ENCODE measurements at places on chromosomes 3 and 15. TPM values are rescaled to one million over a fixed set of nuclear protein-coding genes. Genes with fewer than 3 reads are reported as not detected.
A peak's percentile ranks its signal among the peaks of the same experiment; 100 is the strongest.

CCR5 gene
- polyA plus RNA-seq, result not detected

DNA sequence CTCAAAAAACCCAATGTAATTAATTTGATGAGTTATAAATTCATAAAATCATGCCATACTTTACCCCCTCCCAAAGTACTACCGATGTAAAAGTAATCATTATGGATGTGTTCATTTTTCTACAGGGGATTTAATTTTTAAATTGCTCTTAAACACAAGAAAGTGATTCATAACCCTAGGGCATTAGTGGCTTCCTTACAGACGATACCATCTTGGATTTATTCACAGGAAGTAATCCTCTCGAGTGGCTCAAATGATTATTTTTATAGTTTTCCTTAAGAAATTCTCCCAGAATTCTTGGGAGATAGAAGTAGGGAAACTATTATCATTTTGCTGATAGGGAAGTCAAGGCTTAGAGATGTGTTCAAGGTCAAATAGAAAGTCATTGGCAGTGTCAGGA lies 80.9 kb downstream of the PEX5L start:
- H3K4me1 ChIP-seq, result no peaks in the 10 kb centered on the region
- H3K4me3 ChIP-seq, result no peak overlapping the region
- H3K36me3 ChIP-seq, result no peaks in the 10 kb centered on the region
- no peaks in the 10 kb centered on the region for H3K27me3 ChIP-seq

- H3K4me3 ChIP-seq, result no peak overlapping the region
- no peaks in the 10 kb centered on the region for H3K4me1 ChIP-seq
- no peaks in the 10 kb centered on the region for H3K36me3 ChIP-seq
These were observed 103.6 kb upstream of the CTNNB1 start for GRCh38 chr3:41095702-41096101.

DNA sequence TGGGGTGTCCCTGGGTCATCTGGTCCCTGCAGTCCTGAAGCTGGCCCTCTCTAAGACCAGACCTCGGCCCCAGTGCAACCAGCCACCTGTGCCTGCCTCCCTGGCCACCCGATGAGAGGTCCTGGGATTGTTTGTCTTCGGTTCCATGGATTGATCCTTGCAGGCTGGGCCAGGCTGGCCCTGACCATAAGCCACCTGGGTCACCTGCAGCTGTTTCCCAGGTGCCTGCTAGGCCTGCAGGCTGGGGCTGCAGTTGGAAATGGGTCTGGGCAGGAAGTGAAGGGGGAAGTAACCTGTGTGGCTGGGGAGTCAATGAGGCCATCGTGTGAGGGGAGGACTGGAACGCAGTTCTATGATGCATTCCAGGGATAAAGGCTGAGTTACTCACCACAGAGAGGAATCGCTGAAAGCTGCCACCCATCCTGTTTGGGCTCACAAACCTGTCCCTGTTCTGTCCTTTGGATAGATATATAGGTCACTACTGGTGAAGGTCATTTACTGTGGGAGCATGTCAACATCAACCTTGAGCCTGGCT lies 30.9 kb upstream of the VPS8 start:
- no peak overlapping the region for H3K27ac ChIP-seq
- no peaks in the 10 kb centered on the region for H3K27me3 ChIP-seq
- peaks cover 8% of the 10 kb centered on the region for H3K4me1 ChIP-seq
- no peak for DNase-seq

GRCh38 chr15:25679492-25679891 lies 183.6 kb downstream of the ATP10A start:
- peaks cover 5% of the 10 kb centered on the region for H3K4me1 ChIP-seq
- no peak overlapping the region for H3K4me3 ChIP-seq
- H3K27ac ChIP-seq, result no peak overlapping the region
- no peaks in the 10 kb centered on the region for H3K27me3 ChIP-seq

DNA sequence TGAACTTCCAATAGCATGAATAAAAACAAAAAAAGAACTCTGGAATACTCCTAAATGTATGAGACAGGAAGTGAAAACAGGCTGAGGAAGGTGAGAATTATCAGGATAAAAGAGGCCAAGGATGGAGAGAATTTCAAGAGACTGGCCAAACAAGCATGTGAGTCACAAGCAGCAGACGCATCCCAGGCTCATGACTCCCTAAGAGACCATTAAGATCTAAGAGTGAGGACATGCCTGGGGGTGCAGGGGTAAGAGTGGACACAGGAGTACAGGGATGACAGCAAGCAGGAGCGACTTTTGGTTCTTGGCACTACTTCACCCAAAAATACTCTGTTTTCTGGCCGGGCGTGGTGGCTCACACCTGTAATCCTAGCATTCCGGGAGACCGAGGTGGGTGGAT lies 7.1 kb downstream of the SCAMP2 start:
- H3K4me1 ChIP-seq, result peaks cover 58% of the 10 kb centered on the region
- no peaks in the 10 kb centered on the region for H3K27me3 ChIP-seq
- peak overlapping the region; percentile 98 for H3K27ac ChIP-seq
- no peak overlapping the region for H3K4me3 ChIP-seq

DNA sequence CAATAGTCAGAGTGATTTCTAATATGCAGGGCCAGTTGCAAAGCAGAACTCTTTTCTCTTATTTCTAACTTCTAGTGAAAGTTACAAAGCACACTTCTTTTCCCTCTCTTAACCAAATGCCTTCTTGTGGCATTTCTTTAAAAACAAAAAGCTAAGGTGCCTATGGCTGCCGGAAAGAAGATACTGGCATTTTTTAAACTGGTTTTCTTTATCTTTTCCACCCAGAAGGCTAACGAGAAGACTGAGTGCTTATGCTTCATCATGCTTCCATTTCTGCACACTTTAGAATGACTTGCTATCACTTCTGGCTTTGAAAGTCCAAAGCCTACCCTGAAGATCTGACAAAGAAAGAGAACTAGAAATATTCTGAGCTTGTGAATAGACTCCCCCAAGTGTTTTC lies 141.3 kb downstream of the P2RY1 start:
- no peak for DNase-seq
- H3K27ac ChIP-seq, result no peak overlapping the region
- H3K4me3 ChIP-seq, result no peak overlapping the region
- no peaks in the 10 kb centered on the region for H3K36me3 ChIP-seq
- no peaks in the 10 kb centered on the region for H3K4me1 ChIP-seq

DNA sequence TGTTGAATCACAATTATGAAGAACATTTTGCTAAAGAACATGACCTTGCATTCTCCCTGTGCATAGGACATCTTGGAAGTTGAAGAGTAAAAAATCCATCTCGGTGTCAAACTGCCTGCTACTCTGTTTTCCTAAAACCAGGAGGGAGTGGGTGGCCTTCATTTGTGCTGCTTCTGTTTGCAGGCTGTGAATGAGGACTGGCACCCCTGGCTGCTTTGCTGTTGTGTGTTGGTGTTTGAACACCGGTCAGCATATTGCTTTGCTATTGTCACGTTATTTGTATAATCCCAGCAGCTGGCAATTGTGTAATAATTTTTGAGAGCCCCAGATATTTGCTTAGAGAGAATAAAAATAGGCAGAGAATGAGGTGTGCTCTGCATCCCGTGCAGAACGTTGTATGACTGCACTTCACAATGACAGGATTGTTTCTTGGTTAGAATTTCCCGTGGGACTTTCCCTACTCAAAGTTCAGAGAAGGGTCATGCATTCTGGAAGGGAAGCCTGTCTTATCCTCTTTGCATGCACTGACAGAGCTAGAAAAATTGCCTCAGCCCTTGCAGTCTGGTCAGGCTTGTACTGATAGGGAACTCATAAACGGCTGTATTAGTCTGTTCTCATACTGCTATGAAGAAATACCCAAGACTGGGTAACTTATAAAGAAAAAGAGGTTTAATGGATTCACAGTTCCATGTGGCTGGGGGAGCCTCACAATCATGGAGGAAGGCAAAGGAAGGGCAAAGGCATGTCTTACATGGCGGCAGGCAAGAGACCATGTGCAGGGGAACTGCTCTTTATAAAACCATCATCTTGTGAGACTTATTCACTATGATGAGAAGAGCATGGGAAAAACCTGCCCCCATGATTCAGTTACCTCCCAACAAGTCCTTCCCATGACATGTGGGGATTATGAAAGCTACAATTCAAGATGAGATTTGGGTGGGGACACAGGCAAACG lies 16.3 kb downstream of the SV2B start:
- H3K27ac ChIP-seq, result no peak overlapping the region
- no peaks in the 10 kb centered on the region for H3K36me3 ChIP-seq
- H3K4me3 ChIP-seq, result no peak overlapping the region
- H3K4me1 ChIP-seq, result no peaks in the 10 kb centered on the region
- H3K27me3 ChIP-seq, result peaks cover 17% of the 10 kb centered on the region
